Fibroblast of skin of scalp (primary cell): ENCODE measurements at places on chromosomes 12 and 14.

DNA sequence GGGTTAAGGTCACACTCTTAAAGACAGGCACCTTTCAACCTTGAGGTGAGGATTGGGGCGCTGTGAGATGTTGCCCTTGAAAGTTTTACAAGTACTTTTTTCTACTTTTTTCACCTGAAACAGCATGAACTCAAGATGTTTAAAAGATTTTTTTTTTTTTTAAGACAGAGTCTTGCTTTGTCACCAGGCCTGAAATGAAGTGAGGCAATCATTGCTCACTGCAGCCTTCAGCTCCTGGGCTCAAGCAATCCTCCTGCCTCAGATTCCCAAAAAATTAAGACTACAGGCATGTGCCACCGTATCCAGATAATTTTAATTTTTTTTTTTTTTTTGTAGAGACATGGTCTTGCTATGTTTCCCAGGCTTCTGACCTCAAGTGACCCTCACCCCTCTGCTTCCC, 243.9 kb downstream of the DIO2 start:
- no peak for DNase-seq

DNA sequence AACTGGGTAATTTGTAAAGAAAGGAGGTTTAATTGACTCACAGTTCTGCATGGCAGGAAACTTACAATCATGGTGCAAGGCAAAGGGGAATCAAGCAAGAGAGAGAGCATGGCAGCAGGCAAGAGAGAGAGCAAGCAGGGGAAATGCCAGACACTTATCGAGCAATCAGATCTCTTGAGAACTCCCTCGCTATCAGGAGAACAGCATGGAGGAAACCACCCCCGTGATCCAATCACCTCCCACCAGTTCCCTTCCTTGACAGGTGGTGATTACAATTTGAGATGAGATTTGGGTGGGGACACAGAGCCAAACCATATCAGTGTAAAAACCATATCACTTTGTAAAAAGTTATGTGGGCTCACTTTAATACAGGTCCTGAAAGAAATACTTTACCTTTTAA, 56.4 kb upstream of the NEDD1 start:
- DNase-seq, result no peak

GRCh38 chr14:103483600-103483999, 39.0 kb downstream of the CKB start:
- DNase-seq, result peak; percentile 40

DNA sequence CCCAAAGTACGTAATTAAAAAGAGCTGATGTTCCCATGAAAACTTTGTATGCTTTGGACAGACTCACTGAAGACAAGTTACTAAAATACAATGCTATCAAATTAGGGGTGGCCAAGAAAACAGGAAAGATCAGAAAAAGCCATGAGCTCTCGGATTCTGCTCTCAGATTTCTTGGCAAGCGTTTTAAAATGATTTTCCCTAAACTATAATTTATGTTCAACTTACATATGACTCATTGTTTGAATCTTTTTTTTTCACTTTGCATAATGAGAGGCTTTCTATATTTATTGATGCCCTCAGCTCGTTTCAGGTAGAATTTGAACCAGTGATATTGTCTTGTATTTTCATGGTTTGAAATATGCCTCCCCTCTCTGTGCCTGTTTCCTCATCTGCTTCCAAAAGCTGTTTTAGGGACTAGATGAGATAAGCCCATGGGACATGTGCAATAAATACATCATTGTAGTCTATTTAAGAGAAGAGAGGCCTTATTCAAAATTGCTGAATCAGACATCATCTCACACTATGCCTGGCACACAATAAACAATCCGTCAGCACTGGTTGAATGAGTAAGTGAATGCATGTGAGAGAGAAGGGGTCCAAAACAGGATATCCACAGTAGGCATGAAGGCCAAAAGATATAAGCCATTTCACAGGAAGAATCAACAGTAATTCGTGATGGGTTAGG, 4.7 kb upstream of the IPO8 start:
- no peak for DNase-seq

GRCh38 chr12:53985994-53986685, 1.2 kb downstream of the HOXC10 start:
- DNase-seq, result no peak

DNA sequence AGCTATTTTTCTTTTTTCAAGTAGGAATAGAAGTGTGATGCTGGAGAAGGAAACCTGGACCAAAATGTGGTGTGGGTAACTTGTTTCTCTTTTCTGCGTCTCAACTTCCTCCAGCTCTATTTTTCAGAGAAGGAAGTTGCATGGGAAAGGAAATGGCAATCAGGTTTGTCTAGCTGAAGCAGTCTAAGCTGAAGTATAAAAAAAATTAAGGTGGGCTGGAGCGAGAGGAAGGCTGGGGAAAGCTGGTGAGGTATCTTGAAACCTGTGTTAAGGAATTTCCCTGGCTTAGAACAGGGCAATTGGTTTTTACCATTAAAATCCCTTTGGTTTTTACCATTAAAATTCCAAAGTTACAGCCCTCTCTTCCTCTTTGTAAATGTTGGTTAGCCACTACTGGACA, 34.2 kb upstream of the NINJ2 start:
- DNase-seq, result no peak

- no peak for DNase-seq
These were observed 5.8 kb upstream of the FRS2 start for GRCh38 chr12:69464428-69464827.

DNA sequence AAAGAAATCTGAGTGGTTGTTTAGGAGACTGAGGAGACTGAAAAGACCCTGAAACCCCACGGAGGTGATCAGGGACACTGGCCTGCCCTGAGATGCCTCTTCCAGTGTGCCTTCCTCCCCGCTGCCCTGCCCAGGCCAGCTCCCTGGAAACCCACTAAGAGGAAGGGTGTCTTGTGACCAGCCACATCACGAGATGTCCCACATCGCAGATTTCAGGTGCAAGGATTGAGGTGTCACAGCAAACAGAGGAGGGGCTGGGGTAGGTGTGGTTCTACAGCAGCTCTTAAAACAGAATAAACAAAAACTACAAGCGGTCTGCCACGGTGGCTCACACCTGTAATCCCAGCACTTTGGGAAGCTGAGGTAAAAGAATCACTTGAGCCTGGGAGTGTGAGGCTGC, 184.3 kb upstream of the C14orf180 start:
- DNase-seq, result no peak

DNA sequence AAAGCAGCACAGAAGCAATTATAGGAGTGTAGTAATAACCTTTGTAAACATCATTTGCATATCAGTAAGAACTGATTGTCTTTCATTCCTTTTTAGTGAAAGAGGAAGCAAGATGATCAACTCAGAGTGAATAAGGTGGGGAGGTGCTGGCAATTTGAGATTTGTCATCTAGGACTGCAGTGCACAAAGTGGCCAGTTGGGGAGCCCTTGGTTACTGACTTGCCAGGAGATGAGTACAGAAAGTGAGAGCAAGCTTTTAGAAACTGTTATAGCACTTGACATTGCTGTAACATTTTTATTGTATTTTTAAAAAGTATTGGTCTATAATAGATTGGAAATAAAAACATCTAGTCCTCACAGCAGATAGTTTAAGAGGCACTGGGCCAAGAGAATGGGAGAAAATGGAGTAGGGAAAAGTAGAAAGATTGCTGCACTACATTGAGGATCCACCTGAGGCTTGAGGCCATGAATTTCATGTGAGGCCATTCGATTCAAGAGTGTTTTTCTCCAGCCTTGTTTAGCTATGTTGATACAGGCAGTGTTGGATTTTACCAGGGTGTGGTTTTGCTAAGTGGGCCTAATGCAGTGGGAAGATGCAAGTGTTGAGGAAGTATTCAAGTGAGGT, 98.2 kb downstream of the SNAPC1 start:
- peak; percentile 38 for DNase-seq

- peak; percentile 75 for DNase-seq
These were observed 173.5 kb upstream of the FRMD6 start for GRCh38 chr14:51478175-51478621.

GRCh38 chr12:118404876-118405521, 28.6 kb downstream of the SUDS3 start:
- peak; percentile 55 for DNase-seq

- peak; percentile 18 for DNase-seq
These were observed 118.9 kb downstream of the PTCSC3 start for GRCh38 chr14:36057452-36058116.

DNA sequence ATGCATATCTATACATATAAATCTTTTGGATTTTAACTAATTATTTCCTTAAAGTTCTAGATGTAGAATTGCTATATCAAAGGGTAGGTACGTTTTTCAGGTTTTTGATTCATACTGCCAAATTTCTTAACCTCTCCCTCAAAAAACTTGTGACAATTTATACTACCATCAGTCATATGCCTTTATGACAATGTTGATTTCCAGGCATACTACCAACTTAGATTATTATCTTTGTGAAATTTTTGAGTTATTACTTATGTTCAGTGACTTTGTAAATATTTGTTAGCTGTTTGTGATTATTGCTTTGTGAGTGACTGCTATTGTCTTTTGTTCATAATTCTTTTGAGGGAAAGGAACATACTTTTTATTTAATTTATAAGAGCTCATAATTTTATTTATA, 107.0 kb downstream of the SLC38A6 start:
- no peak for DNase-seq

- DNase-seq, result no peak
These were observed 29.1 kb upstream of the NXPH4 start for GRCh38 chr12:57187222-57188089.

- DNase-seq, result peak; percentile 4
These were observed 103.0 kb downstream of the PUS7L start for GRCh38 chr12:43655586-43655985.

- DNase-seq, result peak; percentile 72
These were observed 43.9 kb downstream of the HMGA2 start for GRCh38 chr12:65868133-65868705.

DNA sequence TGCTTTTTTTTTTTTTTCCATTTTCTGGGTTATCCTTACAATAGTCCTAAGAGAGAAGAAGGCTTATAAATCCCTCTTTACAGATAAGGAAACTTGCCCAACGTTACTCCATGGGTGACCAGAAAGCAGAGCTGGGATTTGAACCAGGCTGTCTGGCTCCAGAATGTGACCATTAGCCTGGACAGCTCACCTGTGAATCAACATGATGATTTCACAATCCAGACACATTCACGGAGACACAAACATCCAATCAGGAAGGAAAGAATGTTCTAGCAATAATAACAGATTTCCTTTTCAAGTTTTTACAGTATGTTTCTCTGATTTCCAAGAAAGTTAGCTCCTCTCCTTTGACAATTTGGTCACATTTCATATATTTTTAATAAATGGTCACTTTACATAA, 118.3 kb downstream of the GALC start:
- no peak for DNase-seq

- DNase-seq, result no peak
These were observed 17.4 kb downstream of the TMEM119 start for GRCh38 chr12:108580531-108580930.

- no peak for DNase-seq
These were observed 53.6 kb downstream of the PPFIA2 start for GRCh38 chr12:81705586-81705985.

DNA sequence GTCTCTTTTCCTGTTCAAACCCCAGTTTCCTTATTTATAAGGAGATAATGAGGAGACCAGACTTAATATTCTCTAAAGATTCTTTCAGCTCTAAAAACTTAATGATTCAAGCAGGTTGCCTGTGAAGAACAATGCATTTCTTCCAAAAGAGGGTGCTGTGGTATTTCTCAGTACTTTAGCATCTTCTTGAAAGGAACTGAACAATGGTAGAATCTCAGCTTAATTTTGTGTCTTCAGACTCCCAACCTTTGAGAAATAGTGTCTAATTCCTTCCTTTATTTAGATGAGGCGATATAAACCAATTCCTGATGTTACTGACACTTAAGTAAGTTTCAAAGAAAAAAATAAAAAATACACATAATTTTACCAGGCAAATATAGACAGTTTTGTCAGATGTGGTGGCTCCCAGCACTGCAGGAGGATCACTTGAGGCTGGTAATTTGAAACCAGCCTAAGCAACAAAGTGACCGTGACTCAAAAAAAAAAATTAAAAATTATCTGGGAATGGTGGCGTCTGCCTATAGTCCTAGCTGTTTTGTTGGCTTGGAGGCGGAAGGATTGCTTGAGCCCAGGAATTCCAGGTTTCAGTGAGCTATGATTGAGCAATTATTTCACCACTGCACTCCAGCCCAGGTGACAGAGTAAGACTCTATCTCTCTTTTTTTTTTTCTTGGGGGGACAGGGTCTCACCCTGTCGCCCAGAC, 76.9 kb upstream of the PSMA6 start:
- DNase-seq, result peak; percentile 63

DNA sequence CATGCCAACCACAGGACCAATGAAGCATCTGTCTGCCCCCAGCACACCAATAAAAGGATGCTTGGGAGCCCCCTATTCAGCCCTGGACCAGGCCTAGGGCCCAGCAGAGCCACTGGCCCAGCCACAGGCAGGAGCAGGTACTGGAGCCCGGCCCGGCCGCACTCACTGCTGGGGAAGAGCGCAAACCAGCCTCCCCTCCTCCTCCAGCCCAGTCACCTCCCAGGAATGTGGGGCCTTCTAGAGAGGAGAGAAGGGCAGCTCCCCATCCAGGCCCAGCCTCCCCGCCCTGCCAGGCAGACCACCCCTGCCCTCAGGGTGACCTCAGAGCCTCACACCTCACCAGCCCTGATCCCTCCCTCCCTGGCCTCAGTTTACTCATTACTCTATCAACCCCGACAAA, 56.2 kb downstream of the CCNK start:
- DNase-seq, result peak; percentile 87

DNA sequence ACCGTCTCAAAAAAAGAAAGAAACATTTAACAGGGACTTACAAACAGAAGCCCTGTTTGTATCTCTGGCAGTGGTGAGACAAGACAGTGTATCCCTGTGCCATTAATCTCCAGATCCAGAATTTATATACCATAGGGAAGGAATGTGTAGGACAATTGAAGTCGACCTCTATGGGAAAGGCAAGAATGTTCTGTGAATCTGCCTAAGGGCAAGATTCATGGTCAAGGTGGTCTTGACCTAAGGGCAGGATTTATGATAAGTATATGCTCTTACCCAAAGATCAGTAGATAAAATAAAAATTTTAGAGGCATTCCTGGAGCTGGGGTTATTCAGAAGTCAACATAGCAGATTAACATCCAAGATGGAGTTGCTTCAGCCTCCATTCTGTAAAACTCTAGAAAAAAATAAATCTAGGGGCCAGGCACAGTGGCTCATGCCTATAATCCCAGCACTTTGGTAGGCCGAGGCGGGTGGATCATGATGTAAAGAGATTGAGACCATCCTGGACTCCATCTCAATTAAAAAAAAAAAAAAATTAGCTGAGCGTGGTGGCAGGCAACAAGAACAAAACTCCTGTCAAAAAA, 21.0 kb upstream of the SP1 start:
- DNase-seq, result no peak

GRCh38 chr14:50018201-50018932, 98.0 kb downstream of the VCPKMT start:
- peak; percentile 70 for DNase-seq

DNA sequence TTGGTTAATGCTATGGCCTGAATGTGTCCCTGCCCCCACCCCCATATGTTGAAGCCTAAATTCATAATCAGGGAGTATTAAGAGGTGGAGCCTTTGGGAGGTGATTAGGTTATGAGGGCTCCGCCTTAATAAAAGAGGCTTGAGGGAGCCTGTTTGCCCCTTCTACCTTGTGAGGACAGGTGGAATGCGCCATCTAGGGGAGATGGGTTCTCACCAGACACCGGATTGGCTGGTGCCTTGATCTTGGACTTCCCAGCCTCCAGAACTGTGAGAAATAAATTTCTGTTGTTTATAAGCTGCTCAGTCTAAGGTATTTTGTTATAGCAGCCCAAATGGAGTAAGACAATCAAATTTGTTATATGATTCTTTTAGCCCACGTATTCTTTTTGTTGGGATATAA, 148.3 kb downstream of the PTCSC3 start:
- no peak for DNase-seq

- peak; percentile 93 for DNase-seq
These were observed 21.7 kb downstream of the CBX5 start for GRCh38 chr12:54258201-54258681.
